ENCODE measurements at places on chromosomes 7 and 10.

- DNase-seq: no peak
Measured at GRCh38 chr10:79070081-79070605, 1.4 kb downstream of the ZMIZ1 start.

DNA sequence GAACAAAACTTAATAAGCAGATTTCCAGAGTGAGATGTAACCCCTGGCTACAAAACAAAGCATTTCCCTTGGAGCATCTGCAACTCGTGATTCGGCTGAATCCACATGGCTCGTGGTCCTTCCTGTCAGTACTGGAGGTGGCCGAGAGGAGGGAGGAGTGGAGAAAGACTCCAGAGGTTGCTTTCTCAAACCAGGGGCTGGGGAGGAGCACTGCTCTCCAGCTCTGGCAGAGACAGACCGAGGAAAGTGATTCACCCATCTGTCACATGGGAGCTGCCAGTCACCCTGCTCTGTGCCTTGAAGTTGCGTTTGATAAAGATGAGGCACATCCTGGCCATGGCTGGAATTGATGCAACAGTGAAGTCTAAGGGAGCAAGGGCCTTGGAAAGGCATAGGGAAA, 72.7 kb downstream of the COL13A1 start:
- DNase-seq: peak; percentile 1

- no peak for DNase-seq
Measured at GRCh38 chr7:29285861-29286260, 91.3 kb downstream of the CHN2 start.

GRCh38 chr10:102119417-102120141, 589 bp downstream of the LDB1 start:
- DNase-seq: no peak

DNA sequence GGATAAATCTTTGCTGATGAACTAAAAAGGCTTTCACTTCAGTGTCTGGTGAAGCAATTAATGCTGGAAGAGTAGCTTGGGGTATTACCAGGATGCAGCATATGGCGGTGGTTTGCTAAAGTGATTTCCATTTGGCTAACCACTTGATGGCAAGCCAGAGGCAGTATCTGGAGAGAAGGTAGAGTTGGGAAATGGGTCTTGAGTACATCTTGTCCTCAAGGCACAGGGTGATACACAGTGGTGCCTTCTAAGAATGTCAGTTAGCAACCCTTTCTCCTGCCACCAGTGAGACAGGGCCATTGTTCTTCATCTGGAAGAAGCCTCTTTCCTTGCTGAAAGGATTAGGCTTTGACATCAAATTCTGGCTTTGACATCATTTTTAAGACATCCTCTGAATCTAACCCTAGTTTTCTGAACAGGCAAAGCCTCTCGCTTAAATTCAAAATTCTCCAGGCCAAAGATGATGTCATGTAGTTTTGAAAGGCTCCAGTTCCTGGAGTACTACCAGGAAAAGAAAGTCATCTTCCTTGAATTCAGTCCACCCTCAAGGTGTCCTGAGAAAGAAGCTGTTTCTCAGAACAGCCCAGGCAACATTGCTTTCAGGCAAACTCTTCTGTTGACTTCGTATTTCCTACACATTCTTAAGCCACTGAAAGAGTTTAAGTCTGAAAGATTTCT, 162.4 kb downstream of the ARID5B start:
- no peak for DNase-seq

DNA sequence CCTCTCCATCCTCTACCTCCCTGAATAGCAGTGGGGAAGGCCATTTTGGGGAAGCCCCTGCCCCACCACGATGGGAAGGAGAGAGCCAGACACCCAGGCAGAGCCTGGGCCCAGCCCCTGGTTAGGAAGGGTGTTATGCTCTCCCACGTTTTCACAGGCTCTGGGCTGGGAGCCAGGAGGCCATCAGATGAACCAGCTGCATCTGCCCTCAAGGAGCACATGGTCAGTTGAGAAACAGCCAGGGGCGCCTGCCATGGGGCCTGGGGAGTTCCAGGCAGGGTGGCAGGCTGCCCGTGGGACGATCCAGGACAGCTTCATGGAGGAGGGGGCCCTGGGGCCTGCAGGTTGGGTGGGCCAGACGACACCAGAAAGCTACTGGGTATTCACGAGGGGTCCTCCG, 47.5 kb downstream of the CAMK2B start:
- DNase-seq: no peak

GRCh38 chr10:3782146-3782450, 2.9 kb downstream of the KLF6 start:
- no peak for DNase-seq

DNA sequence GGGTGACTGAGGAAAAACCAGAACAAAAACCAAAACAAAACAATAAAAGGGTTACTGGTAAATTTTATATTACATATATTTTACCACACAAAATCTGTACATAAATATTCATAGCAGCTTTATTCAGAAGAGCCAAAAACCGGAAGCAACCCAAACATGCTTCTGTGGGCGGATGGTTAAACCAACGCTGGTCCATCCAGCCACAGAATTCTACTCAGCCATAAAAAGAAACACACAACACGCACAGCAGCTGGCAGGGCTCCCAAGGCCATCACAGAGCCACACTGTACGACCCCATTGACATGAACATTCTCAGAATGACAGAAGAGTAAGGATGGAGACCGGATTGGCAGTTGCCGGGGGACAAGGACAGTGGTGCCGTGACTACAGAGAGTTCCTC, 83.6 kb downstream of the PROSER2 start:
- no peak for DNase-seq

DNA sequence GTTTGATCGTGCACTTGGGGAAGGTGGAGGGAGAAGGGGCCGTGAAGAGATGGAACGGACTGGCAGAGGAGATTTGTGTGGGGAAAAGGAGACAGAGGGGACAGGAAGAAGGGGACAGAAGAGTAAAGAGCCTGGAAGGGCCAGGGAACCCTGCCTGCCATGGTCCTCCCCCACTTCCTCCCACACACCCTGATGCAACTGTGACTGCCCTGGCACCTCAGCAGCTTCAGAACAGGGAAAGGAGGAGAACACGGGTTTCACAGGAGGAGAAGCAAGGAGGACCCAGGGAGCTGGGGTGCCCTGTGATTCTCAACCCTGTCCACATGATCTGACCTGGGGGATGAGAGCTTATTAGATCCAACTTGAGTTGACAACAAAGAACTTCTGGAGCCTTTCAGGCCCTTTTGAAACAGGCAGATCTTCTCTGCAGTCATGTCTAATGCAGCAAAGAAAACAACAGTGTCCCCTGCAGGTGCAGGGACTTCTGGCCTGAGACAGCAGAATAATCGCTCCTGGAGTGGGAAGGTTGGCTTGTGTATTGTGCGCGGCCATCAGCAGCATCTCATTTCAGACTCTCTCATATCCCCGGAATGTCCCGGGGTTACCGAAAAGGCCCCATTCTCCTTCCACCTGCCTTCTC, 421.6 kb downstream of the PAXIP1 start:
- no peak for DNase-seq

DNA sequence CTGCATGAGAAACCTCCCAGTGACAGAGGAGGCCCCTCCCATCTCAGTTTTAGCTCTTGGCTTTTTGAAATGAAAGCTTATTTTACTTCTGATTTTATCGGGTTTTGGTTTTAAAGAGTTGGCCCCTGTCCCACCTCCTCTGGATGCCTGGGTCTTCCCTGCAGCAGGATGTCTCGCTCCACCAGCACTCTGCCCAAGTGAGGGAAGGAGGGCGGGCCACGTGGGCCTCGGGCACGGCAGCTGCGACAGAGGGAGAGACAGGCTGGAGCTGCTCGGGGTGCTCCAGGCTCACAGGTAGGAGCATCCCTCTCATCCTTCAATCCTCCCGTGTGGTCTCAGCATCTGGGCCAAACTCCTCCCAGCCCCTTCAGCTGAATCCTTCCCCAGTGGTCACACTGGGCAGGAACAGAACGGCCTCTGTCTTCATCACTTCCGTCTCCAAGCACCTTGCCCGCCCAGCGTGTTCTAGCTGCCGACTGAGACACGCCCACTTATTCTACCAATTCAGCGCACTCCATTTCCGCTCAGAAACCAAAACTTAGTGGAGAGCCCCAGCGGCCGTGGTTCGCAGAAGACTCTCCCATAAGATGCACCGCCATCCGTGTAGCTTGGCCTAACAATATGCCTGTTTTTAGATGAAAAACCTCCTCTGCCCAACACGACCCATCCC, 222.9 kb downstream of the GLRX3 start:
- no peak for DNase-seq

GRCh38 chr7:116626886-116627285, 45.1 kb upstream of the MET start:
- DNase-seq: no peak

DNA sequence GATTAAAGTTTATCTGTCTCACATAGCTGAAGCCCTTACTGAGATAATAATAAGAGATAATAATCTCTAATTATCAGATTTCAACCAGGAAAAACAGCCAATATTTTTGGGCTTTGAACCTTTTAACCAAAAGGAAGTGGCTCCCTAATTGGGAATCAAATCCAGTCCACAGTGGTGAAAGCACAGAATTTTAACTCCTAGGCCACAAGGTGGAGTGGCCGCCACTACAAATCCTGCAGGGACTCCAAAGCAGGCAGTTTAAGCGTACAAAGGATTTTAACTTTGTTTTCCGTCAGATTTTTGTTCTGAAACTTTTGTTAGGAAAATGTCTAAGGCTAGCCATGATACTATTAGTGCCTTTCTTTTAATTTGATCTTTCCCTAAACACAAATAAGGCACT, 99.6 kb upstream of the CCNY start:
- DNase-seq: no peak

DNA sequence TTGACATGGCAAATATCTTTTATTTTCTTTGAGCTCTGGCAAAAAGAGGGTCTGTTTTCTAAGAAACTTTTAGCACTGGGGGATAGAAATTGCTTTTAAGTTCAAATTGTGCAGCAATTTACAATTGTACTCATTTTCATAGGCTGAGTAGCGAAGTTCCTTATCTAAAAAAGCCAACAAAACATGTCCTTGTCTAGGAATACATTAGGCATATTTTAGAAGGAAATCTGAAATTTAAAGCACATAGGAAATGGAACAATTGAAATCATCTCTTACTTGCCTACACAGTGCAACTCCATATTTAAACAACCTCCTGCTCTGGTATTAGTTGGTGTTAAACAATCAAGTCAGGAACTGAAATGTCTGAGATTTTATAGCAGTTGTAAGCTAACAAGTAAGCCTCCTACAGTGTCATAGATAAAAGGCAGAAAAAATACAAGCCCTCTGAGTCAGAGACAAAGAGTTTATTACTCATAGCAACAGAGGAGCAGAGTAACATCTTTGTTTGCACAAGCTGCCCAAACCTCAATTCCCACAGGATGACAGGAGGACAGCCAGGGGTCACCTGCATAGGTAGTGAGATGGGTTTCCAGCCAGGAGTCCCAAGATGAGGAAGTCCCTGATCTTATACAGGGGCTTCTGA, 280.2 kb upstream of the HGF start:
- DNase-seq: peak; percentile 12

DNA sequence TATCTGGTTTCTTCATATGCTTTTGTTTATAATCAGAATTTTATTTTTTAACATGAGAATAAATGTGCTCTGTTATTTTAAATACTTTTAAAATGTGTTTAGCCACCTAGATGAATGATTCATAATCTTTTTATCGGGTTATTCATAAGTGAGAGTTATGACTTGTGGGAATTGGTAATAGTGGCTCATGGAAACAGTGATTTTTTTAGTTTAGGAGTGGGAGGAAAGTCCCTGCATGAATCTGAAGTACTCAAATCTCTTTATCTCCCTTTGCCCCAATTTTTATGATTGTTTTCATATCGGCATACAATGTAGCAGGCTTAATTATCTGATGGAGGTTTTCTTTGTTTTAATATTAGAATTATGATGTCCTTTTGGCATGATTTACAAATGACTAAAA, 42.9 kb downstream of the TAX1BP1 start:
- no peak for DNase-seq

DNA sequence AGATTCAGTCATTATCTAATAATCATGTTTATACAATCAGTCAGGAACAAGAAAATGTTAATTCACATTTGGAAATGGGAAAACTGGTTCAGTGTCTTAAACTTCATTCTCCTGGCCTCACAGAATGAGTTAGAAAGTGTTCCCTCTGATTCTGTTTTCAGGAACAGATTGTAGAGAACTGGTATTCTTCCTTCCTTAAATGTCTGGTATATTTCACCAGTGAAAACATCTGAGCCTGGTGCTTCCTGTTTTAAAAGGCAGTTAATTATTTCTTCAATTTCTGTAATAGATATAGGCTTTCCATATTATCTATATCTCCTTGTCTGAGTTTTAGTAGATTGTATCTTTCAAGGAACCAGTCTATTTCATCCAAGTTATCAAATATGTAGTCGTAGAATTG, 97.1 kb upstream of the TMEM168 start:
- DNase-seq: no peak

- no peak for DNase-seq
Measured at GRCh38 chr7:41459623-41460261, 243.1 kb downstream of the INHBA start.

DNA sequence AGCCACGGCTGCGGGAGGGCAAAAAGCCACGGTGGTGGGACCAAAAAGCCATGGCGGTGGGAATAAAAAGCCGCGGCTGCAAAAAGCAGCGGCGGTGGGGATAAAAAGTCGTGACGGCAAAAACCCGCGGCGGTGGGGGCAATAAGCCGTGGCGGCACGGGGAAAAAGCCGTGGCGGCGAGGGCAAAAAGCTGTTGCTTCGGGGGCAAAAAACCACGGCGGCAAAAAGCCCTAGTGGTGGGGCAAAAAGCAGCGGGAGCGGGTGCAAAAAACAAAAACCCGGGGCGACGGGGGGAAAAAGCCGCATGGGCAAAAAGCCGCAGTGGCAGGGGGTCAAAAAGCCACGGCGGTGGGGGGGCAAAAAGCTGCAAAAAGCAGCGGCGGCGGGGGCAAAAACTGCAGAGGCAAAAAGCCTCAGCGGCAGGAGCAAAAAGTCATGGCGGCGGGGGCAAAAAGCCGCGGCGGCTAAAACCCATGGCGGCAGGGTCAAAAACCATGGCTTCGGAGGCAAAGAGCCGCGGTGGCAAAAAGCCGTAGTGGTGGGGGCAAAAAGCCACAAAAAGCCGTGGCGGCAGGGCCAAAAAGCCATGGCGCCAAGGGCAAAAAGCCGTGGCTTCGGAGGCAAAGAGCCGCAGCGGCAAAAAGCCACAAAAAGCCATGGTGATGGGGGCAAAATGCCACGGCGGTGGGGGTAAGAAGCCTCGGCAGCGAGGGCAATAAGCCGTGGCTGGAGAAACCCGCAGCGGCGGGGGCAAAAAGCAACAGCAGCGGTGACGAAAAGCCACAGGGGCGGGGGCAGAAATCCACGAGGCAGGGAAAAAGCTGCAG, 525.8 kb downstream of the ZNF33B start:
- no peak for DNase-seq

DNA sequence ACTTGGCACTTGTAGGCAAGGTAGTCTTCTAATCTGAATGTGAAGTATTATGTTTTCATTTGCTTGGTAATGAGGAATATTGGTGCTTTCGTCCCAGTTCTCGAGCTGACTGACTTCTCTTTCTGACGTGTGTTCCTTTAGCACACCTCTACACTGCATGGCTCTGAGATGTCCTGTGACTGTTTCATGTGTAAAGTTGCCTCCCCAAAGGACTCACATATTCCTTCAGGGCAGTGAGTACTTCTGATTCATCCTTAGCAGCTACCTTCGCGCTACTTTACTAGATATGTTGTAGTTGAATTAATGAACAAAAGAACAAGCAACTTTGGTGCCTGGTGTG, 113.7 kb downstream of the EGFR start:
- no peak for DNase-seq

GRCh38 chr10:50618624-50619023, 5.1 kb downstream of the SGMS1 start:
- no peak for DNase-seq

GRCh38 chr10:91642831-91643692, 10.2 kb upstream of the PPP1R3C start:
- no peak for DNase-seq

GRCh38 chr7:98400542-98401340, at the start of gene BAIAP2L1:
Gene BAIAP2L1 (minus strand): TSS chr7:98401090. CDS start chr7:98400852, 238 bp downstream.
- peak; percentile 36 for DNase-seq

All from amniotic stem cell (primary cell).